ENCODE measurements at places on chromosomes 3 and 15.

- no peak for DNase-seq
Observed at GRCh38 chr15:50970524-50970923, 62.0 kb downstream of the AP4E1 start.

GRCh38 chr3:72071624-72072023 lies 286.7 kb upstream of the PROK2 start:
- DNase-seq = no peak

DNA sequence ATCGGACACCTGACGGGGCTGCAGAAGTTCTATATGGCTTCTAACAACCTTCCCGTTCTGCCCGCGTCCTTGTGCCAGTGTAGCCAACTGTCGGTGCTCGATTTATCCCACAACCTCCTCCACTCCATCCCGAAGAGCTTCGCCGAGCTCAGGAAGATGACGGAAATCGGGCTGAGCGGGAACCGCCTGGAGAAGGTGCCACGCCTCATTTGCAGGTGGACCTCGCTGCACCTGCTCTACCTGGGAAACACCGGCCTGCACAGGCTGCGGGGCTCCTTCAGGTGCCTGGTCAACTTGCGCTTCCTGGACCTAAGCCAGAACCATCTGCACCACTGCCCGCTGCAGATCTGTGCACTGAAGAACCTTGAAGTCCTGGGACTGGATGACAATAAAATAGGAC lies 9.8 kb upstream of the LRRC34 start:
- DNase-seq = no peak

GRCh38 chr15:97522347-97522746 lies 438.2 kb upstream of the ARRDC4 start:
- DNase-seq = no peak

DNA sequence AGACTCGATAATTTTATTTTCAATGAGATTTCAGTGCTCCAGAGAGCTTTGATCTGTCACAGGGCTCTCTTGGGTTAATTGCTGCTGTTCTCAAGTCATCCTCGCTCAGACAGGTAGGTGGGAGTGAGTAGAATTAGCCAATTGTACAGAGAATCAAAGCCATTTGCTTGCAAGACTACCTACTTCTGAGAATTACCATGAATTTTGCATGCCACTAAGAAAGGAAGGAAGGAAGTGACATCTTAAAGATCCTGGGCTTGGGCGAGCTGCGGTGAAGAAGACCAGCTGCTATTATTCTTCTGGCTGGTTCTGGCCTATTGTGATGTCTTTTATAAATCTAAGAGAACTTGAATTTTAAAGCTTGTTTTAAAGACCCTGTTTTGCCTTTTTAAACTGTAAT lies 154.1 kb upstream of the LPP start:
- no peak for DNase-seq

- DNase-seq = peak; percentile 91
Observed at GRCh38 chr3:12954891-12955650, 113.7 kb upstream of the RPL32 start.

Data from NCI-H1092 (cell line).